ENCODE measurements at places on chromosomes 5 and 9. TPM values are rescaled to one million over a fixed set of nuclear protein-coding genes. Genes with fewer than 3 reads are reported as not detected.

FGF1 gene
- 7.7 TPM for total RNA-seq

PTGR1 gene
- 80.8 TPM for total RNA-seq

HAPLN1 gene
- 0.56 TPM for total RNA-seq

BTNL8 gene
- not detected for total RNA-seq

ALDH1A1 gene
- total RNA-seq, result not detected

FCN2 gene
- total RNA-seq, result not detected

Measured in IMR-90 (cell line).